Stimulated activated naive CD4-positive, alpha-beta T cell treated with Interleukin-2 at 50 U/mL for 16 hours (primary cell): ENCODE measurements at places on chromosomes 12 and 14.
A peak's percentile ranks its signal among the peaks of the same experiment; 100 is the strongest.

- DNase-seq = no peak
Observed at GRCh38 chr14:76309572-76310162, 66.3 kb upstream of the ESRRB start.

GRCh38 chr14:68695326-68695768 is 97.5 kb downstream of the ZFP36L1 start:
- DNase-seq = no peak

GRCh38 chr12:6788972-6789924 is at the start of gene CD4:
TSS of gene CD4 (plus strand) at chr12:6789528. CDS start at chr12:6800139, 10,611 bp downstream.
- peak; percentile 68 for DNase-seq

- DNase-seq = no peak
Observed at GRCh38 chr14:78107166-78107565, 63.0 kb upstream of the NRXN3 start.

DNA sequence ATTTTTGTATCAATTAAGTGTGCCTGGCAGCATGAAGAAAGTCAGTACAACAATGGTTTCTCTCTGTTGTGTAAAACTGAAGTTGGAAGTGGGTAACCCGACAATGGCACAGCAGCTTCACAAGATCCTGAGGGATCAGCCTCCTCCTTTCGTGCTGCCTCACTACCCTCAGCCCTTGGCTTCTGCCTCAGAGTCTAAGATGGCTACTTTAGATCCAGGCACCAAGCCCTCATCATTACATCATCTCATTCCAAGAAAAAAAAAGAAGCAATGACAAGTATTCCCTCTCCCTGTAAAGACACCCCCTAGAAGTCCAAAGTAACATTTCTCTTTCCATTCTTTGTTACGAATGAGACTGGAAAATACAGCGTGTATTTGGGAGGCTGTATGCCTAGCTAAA is 92.6 kb downstream of the DNAI7 start:
- no peak for DNase-seq
